ENCODE measurements at places on chromosomes 2 and 18.

GRCh38 chr2:31107591-31108300 lies 30.5 kb downstream of the GALNT14 start:
- no peak for DNase-seq

DNA sequence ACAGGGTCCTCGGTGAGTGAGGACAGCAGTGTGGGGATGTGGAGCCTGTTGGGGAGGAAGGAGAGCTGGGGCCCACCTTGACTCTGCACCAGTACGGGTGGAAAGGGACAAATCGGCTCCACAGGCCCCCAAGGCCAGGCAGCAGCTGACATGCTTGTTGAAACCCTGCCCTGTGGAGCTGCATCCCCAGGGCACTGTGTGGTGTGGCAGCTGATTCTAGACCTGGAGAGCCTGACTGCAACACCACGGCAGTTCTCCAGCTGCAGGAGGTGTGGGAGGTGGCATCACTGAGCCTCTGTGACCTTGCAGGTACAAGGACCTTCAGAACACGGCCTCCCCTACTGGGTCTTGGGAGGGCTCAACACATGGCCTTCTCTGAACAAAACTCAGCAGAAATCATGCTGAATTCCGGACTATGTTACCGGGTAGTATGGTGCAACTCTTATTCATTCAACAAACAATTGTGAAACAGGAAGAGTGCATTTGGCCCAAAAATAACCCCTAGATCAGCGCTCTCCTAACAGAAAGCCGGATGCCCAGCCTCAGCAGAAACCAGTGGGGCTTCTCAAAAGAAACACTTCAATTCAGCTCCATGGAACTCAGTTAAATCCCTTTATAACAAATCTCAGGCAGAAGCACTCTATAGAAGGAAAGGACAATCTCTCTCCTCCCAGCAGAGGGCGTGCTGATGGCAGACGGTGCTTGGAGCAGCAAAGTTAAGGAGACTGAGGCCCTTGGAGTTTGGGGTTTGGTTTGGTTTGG lies 104.4 kb upstream of the SALL3 start:
- no peak for DNase-seq

DNA sequence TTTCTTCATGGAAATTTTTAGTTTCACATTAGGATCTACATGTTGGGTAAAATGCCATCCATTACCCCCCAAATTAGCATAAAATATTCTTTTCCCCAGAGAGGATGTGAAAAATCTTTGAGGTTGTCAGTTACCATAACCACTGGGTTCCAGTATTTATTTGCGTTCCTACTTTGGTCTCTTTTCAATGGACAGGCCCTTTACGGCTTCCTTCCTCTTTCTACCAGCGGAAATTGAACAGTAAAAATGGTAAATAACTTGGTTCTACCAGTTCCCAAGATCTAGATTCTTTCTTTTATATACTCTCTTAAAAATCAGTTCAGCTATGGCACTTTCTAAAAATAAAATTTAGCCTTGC lies 169.2 kb upstream of the APCDD1 start:
- no peak for DNase-seq

GRCh38 chr2:85768713-85769112 lies 14.9 kb downstream of the ATOH8 start:
- no peak for DNase-seq

DNA sequence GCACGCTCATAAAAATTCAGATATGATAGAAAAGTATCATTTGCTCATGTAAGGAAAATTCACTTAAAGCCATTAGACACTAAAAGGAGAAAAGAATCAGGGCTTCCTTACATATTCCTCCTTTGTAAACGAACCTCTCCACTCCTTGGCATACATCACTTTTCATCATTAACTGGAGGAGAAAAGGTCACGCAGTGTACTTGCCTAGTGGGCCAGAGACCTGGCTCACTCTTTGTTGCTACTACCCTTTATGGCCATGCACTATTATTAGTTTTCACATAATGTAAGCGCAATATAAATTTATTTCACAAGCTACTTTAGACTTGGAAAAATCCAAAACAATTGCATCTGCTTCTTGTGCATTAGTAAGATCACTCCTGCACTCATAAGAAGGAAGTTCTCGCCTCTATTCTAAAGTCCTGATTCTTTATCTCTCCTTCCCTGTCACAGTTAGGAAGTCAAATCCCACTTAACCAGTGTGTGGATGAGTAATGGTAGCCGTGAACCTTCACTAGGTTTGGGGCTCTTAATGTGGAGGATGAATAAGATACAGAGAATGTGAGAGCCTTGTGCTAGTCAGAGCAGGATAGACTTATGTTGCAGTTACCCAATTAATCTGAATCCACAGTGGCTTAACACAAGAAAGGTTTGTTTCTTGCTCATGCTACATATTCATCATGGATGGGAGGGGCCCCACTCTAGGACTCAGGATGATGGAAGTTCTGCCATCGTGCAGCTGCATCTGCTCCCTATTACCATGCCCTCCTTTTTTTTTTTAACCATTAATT lies 115.0 kb upstream of the GLS start:
- no peak for DNase-seq

DNA sequence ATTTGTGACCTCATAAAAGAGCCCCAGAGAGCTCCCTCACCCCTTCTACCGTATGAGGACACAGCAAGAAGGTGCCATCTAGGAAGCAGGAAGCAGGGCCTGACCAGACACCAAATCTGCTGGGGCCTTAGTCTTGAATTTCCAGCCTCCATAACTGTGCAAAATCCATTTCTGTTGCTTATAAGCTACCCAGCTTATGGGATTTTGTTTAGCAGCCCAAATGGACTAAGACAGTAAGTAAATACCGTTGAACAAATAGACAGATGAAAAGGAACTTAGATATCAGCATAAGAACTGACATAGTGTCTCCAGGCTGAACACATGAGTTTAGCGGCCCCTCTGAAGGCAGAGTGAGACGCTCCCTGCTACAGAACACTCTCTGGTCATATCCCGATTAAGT lies 130.9 kb downstream of the UXS1 start:
- no peak for DNase-seq

GRCh38 chr2:129751409-129751808 lies 228.1 kb upstream of the RAB6C start:
- no peak for DNase-seq
